Non-pigmented ciliary epithelial cell (primary cell): ENCODE measurements at places on chromosomes 7 and 10.

GRCh38 chr7:51024867-51025266, 242.2 kb upstream of the GRB10 start:
- no peak for DNase-seq

DNA sequence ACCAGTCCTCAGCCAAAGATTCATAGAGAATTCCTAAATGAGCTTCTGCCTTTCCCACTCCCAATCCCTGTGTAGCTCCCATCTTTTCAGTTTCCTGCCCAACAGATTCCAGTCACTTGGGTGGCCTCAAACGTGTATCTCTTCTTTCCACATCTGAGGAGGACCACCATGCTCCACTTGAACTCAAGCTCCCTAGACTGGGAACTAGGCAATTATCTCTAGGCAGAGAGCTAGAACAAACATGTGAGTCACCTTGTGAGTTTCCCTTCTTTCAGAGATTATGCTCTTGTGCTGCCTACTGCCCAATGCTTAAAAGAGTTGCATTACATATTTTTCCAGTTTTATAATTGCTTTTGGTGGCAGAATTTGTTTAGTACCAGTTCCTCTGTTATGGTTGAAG, 178.0 kb downstream of the MDFIC start:
- DNase-seq: no peak

- DNase-seq: no peak
Observed at GRCh38 chr10:112375721-112376395, 1.9 kb downstream of the ACSL5 start.

- no peak for DNase-seq
Observed at GRCh38 chr10:44017483-44018145, 367.3 kb downstream of the CXCL12 start.

DNA sequence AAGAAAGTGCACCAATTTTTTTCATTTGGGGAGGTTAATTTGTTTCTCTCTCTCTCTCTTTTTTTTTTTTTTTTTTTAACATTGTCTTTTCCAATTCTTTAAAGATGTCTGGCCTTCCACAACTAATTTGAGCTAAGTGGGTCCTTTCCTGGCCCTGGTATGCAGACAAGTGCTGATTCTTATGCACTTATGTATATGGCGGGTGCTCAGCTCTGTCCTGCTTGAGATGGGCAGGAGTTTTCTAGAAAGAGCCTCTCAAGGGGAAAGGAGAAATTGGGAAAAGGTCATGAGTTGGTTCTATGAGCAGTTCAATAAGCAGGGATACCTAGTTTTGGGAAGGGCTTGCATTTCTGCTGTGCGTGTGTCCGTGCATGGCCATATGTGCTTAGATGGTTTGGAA, 67.8 kb upstream of the NPVF start:
- DNase-seq: no peak

GRCh38 chr10:31620226-31621151, 301.5 kb downstream of the ZEB1 start:
- DNase-seq: peak; percentile 60

DNA sequence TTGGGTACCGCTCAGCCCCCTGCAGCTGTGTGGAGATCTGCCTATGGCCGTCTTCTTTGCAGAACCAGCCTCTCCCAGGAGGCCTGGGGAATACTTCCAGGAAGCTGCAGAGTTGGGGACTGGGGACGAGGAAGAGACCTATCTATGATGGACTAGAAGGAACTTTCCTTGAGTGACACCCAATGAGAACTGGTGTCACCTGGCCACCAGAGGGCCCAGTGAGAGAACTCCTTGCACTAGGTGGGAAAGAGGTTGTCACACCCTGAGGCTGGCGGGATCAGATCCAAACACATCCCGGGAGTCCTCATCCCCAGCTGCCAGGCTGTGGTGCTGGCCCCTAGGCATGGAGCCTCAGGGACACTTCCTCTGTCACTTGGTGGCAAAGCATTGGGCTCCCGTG, 4.9 kb upstream of the GRID2IP start:
- no peak for DNase-seq

- DNase-seq: peak; percentile 18
Observed at GRCh38 chr7:107312418-107312817, 143.6 kb downstream of the HBP1 start.

GRCh38 chr10:11773761-11774441, 31.7 kb downstream of the ECHDC3 start:
- DNase-seq: no peak
